ENCODE measurements at places on chromosomes 16 and 17.

- no peak for DNase-seq
Measured at GRCh38 chr17:57676543-57676942, 68.6 kb downstream of the CCDC182 start.

GRCh38 chr17:81084680-81085419 is 49.9 kb downstream of the BAIAP2 start:
- no peak for DNase-seq

GRCh38 chr17:80637048-80637781 is 92.6 kb downstream of the RPTOR start:
- DNase-seq: no peak

DNA sequence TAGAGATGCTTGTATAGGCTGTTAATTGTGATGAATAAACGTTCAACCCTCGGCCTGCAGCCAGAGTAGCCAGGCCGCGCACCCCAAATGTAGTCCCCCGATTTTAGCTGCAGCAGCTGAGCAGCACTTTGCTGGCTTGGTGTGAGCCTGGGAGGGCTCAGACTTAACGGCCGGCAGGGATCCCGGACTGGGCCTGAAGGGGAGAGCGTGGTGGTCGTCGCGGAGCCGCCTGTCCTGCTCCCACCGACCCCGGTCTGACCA is 11.9 kb downstream of the ZNF629 start:
- DNase-seq: no peak

DNA sequence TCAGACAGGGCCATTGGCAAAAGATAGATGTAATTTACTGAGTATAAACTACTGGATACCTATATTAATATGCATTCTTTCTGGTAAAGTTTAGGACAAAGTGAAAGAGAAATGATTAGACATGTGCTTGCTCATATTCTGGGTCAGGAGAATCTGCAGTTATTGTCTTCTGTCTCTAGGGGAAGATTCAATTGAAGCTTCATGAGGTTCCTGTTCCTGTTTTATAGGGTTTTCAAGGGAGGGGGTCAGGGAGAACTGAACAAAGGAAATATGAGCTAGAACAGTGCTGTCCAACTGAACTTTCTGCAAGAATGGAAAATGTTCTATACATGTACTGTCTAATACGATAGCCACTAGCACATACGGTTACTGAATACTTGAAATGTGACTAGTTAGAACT is 59.3 kb upstream of the CORO6 start:
- no peak for DNase-seq

DNA sequence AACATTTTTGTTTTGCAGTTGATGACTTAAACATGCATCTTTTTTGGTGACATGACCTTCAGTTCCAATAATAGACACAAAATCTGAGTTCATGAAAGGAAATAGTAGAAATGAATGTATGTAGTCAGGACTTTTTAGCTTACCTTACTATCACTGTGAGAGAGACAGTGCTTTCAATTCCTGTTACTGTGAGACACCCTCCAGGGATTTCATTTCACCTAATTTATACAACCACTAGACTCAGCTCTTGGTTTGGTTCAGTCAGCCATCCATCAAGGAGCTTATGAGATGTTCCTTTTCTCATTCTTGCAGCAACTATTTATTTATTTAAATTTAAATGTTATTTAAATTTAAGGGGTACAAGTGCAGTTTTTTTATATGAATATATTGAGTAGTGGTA is 77.9 kb downstream of the MAP2K4 start:
- DNase-seq: no peak

GRCh38 chr16:46900455-46901235 is 16.5 kb downstream of the GPT2 start:
- DNase-seq: no peak

DNA sequence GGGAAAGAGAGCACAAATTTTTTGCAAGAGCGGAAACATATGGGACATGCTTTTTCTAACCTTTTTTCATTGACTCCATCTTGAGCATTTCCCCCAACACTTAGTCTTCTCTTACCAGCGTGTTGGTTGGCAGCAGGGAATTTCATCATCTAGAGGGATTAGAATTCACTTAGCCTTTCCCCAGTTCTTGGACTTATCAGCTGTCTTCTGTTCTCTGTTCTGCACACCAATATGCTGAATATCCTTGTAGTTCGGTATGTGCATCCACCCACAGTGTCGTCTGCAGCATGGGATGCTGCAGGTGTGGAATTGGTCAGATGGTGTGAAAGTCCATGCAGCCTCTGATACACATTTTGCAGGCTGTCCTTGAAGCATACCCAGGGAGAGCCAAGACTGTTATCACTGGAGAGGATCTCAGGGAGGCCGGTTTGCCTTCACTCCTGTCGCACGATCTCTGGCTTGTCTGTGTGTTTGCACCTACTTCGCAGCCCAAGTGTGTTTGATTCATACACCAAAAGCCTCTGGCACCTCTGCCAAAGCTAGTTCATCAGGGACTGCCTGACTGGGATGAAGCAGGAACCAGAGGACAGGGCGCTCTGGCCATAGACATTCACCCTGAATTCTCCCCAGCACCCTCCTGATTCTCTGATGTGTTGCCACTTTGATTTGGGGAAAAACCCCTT is 93.3 kb downstream of the SOCS1 start:
- no peak for DNase-seq

DNA sequence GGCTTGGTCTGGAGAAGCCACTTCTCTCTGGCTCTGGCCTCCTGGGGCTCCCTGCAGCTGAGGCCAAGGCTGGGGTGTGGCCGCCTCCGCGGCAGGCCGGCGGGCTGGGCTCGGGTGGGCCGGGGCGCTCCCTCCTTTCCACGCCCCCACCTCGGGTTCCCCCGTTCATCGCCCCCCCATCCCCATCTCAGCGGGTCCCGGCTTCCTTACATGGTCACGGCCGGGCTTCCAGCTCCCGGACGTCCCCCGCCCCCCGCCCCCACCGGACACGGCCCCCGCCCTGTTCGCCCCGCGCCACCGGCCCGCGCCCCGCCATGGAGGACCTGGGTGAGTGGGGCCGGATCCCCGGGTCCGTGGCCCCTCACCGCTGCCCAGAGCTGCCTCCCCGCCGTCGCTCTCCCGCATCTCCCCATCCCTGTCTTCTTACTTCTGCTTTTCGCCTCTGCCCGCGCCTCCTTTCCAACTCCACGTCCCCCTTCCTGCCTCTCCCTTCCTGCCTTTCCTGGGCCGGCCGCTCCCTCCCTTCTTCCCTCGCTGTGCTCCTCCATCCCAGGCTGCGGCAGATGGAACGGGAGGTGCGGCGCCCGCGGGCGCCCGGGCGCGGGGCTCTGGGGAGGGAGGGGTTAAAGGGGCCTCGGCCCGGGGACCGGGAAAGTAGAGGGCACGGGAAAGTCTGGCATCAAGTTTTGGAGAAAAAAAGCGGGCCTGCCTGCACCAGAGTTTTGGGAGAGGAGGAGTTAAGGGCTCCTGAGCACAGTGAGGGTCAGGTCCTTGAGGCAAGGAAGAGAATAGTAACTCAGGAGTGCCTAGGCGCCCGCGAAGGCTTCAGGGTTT is at the start of gene TGFB1I1:
TSS of gene TGFB1I1 (plus strand) at position 278 of the 834 bp plus-strand sequence. CDS start at position 315, 37 bp downstream.
- no peak for DNase-seq

DNA sequence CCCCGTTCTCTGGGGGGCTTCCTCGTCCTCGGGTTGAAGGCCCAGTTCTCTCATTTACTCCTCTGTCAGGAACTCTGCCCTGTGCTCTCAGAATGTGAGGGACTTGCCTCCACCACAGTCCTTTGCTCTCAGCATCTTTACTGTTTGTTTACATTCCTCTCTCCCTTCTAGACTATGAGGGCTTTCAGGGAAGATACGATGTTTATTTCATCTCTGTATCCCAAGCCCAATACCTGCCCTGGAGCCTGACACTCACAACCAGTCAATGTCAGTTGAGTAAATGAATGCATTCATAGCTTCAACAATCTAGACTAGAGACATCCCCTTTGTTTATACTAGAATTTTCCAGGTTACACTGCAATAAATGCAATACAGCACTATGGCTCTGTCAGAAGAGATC is 409.6 kb upstream of the CDH11 start:
- DNase-seq: no peak

DNA sequence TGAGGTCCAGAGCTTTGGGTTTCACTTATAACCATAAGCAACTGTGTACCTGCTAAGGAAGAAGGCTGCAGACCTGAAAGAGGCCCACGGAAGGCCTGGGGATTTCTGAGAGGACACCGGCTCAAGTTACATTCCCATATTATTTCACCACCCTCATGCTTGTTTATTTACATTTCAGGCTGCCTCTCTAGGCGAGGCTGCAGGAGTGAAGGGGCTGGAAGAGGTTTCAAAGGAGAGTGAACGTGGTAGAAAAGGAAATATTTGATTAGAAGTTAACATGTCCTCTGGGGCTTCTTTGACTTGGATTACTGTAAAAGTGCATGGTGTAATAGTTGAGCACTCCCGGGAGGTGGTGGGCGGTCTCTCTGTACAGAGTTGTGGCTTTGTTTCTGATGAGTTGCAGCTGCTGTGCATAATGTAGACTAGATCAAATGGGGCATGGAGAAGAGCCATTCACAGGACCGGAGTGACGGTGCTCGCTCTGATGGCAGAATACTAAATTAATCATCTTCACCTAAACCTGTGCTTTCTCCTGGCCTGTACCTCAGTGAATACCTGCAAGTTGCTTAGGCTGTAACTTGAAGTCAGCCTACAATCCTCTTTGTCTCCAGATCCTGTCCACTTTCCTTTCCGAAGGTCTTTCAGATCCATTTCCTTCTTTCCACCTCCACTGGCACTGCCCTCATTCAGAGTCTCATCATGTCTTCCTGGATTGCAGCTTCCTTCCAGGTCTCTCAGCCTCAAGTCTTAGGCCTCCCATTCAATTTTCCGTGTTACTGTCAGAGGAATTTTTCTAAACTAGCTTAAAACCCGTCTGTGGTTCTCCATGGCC is 1.9 kb upstream of the CPD start:
- DNase-seq: no peak

- no peak for DNase-seq
Measured at GRCh38 chr17:1999557-2000251, 25.4 kb downstream of the RTN4RL1 start.

- DNase-seq: no peak
Measured at GRCh38 chr17:43967251-43967875, 13.6 kb upstream of the PYY start.

DNA sequence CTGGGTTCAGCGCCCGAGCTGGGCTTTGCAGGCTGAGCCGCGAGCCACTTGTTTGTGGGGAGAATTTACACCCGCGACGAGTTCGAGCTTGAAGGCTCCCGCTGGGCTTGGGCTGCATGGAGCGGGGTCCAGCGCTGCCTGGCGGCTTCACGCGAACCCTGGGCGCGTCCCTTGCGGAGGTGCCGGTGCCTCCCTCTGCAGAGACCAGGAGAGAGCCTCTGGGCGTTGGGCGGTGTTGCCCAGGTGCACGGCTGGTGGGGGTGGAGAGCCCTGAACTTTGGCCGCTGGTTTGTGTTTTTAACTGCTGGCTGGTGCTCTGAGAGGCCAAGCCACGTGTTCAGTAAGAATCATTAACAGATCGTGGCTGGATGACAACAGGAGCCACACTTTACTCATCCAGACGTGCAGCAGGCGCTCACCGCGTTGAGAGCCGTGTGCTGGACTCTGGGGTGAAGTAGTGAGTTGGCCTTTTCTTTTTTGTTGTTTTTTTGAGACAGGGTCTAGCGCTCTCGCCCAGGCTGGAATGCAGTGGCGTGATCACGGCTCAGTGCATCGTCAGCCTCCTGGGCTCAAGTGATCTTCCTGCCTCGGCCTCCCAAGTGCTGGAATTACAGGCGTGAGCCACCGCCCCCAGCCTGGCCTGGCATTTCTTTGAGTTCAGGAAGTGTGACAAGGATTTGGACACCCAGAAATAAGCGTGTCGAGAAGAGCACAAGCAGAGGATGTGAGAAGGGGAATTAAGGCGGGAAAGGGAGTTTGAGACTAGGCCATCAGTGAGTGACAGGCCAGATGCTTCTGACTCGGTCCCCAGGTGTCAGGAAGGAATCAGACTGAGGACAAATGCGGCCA is 827 bp downstream of the CDK10 start:
- no peak for DNase-seq

DNA sequence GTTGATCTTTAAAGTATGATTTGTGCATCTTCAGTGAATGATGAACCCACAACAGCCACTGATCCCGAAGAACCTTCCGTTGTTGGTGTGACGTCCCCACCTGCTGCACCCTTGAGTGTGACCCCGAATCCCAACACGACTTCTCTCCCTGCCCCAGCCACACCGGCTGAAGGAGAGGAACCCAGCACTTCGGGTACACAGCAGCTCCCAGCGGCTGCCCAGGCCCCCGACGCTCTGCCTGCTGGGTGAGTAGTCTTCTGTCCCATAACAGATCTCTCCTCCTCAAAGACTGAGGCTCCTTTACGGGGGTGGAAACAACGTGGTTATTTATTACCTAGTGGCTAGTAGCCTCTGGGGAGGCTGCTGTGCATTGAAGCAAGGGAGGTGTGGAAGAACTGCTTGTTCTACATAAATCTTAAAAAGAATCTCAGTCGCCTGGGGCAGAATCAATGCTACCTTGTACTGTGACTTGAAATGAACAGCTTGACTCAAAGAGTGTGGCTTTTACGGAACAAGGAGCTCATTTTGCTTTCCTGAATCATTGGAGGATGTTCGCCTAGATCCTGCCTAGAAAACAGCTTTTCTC is 63.0 kb upstream of the CLEC18A start:
- DNase-seq: no peak

DNA sequence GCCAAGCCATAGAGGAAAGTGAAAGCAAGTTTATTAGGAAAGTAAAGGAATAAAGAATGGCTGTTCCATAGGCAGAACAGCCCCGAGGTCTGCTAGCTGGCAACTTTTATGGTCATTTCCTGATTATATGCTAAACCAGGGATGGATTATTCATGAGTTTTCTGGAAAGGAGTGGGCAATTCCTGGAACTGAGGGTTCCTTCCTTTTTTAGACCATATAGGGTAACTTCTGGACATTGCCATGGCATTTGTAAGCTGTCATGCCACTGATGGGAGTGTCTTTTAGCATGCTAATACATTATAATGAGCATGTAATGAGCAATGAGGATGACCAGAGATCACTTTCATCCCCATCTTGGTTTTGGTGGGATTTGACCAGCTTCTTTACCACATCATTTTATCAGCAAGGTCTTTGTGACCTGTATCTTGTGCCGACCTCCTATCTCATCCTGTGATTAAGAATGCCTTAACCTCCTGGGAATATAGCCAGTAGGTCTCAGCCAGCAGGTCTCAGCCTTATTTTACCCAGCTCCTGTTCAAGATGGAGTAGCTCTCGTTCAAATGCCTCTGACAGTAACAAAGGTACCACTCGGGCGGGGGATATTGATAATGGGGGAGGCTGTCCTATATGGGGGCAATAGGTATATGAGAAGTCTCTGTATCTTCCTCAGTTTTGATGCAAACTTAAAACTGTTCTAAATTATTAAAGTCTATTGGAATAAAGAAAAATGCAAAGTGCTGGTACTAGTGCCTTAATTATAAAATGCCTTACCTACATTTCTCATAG is 38.9 kb upstream of the HELZ start:
- no peak for DNase-seq

- no peak for DNase-seq
Measured at GRCh38 chr16:24075302-24075701, 180.8 kb upstream of the CACNG3 start.

All from activated naive CD8-positive, alpha-beta T cell treated with anti-CD3 and anti-CD28 coated beads, Interleukin-2, amount 50 U/mL, for 16 hours (primary cell).